Fibroblast of upper back skin (primary cell): ENCODE measurements at places on chromosomes 11 and 22.
A peak's percentile ranks its signal among the peaks of the same experiment; 100 is the strongest.

DNA sequence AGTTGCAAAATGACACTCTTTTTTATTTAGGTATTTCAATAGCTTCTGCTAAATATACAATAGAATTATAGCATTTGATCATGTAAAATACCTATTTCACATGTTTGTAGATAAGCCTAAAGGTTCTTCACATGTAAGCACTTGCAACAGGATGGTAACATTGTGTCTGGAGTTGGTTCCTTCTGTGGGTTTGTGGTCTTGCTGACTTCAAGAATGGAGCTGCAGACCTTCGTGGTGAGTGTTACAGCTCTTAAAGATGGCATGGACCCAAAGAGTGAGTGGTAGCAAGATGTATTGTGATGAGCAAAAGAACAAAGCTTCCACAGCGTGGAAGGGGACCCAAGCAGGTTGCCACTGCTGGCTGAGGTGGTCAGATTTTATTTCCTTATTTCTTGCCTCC lies 246.4 kb upstream of the PDGFD start:
- peak; percentile 50 for DNase-seq

- DNase-seq = no peak
Observed at GRCh38 chr22:35619336-35620094, 2.4 kb upstream of the MB start.

- no peak for DNase-seq
Observed at GRCh38 chr11:2216400-2217064, 44.9 kb upstream of the TH start.

DNA sequence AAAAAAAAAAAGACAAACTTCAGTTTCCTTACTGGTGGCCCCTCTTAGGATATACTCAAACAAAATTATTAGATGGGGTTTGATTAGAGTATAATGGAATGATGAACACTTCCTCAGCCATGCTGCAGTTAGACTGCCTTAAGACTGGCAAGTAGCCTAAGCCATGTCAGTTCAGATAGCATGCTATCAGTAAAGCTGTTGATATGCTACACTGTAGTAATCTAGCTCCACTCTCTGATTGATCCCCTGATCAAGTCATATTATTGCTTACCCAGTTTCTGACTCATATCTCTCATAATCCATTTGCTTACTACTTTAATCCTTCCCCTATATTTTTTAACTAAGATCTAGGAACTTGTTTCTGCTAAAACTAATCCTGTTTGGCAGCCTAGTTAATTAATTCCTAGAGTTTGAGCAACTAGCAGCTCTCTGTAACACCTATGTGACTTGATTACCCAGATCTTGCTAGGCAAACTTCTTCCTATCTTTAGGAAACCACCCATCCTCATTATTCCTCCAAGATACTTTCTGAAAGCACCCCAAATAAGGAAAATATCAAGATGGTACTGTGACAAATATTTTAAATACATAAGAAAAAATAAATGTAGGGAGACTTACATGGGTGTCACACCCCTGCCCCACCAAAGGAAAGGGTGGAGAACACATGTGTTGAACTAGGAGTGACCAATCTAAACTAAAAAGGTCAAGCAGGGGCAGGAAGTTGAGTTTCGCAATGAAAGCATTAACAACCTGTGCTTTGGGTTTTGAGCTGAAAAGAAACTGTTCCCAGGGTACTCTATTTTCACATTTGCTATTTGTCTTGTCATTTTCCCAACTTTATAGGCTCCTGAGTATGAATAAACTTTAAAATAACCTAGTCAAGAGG lies 43.2 kb downstream of the PIK3C2A start:
- no peak for DNase-seq

DNA sequence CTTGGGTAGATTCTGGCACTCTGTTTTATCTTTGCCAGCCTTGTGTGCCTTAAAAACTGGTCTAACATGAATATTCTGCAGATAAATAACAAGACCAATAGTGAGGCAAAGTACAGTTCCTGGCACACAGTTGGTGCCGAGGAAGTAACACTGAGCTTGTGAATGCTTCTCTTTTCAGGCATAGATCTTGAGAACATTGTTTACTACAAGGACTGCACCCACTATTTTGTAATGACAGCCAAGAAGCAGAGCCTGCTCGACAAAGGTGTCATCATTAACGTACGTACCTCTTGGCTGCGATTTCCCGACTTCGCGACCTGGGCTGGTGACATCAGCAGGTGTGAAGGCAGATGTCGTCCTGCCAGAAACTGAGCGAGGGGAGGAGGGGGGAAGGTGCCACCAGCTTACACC lies 105.7 kb downstream of the MICAL2 start:
- DNase-seq = no peak

DNA sequence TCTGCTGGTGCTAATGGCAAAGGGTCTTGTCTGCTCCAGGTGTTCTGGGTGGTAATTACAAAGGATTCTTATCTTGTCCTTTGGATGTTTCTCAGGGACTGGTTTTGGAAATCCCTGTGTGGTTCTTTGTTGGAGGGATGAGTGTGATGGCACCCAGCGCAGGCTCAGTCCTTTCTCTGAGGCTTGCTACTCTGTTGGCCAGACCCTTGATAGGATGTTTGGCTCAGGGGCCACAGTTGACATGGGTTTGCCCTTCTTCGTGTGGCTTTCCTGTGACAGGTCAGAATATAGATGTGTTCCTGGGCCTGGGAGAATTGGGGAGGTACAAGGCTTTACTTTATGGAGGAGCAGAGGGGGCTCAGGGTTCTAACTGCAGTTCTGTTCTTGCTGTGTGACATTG lies 4.0 kb downstream of the ARHGEF17 start:
- no peak for DNase-seq

DNA sequence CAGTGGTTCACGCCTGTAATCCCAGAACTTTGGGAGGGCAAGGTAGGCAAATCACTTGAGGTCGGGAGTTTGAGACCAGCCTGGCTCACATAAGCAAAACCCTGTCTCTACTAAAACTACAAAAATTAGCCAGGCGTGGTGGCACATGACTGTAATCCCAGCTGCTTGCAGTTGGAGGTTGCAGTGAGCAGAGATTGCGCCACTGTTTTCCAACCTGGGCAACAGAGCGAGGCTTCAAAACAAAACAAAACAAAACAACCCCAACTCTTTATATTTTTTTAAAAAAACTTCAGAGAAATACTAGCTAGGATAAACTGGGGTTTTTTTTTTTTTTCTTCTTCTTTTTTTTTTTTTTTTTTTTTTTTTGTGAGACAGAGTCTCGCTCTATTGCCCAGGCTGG lies 31.8 kb upstream of the RAPSN start:
- no peak for DNase-seq

GRCh38 chr11:3939651-3940190 lies 84.3 kb downstream of the STIM1 start:
- DNase-seq = peak; percentile 77

- DNase-seq = no peak
Observed at GRCh38 chr11:6771926-6772893, at the start of gene OR2AG2. Gene OR2AG2 (minus strand): TSS chr11:6771976. CDS start chr11:6768957, 3,019 bp downstream.

GRCh38 chr22:32600147-32600546 lies 125.5 kb downstream of the FBXO7 start:
- DNase-seq = no peak

- no peak for DNase-seq
Observed at GRCh38 chr11:101949680-101950220, 33.4 kb upstream of the ANGPTL5 start.

DNA sequence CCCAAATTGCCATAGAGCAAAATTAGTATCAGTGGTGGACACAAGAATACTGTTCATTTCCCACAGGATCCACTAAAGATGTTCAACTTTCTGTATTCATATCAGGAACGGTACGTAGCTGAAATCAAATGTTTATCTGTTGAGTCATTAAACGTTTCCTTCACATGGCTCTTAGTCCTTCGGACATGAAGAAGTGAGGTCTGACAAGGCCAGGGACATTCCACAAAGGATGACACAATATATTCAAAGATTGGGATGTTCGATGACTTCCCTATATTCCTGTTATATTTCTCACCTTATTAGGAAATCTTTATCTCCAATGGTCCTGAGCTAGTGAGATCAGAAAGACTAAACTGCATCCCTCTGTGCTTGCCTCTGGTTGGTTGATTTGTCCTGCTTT lies 129.0 kb downstream of the ETS1 start:
- DNase-seq = peak; percentile 95

DNA sequence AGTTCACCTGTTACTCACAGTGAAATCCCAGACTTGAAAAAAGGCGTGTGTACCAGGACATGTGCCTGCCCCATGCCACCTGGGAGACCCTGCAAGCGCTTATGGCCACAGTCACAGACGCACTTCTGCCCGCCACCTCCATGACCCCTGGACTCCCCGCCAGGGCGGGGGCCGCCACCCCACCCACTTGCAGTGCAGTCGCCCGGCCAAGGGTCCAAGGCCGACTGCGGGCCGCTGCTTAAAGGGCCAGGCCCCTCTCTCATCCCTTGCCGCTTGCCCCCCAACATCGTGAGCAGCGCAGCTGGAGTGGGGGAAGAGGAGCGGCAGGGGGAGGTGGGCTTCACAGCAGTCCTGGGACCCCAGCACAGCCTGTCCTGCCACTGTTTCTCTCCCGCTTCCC lies 10.8 kb downstream of the DUSP8 start:
- no peak for DNase-seq

GRCh38 chr11:117823294-117823945 lies 1.1 kb downstream of the FXYD2 start:
- DNase-seq = no peak

- no peak for DNase-seq
Observed at GRCh38 chr11:28713850-28714249, 605.7 kb downstream of the METTL15 start.

DNA sequence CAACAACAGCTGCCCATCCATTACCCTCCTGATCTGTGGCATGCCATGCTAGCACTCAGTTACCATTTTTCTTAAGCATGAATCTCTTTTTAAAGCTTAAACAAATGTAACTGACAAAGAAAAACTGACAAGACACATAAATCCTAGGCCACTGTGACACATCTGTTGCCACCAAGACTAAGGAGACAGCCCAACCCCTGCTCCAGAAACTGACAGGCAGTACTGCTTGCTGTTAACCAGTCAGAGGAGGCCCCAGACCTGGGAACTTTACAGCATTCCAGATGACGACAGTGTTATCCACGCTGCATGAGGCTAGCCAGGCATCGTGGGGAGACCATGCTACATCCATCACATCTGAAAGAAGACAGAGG lies 33.8 kb downstream of the HIRA start:
- DNase-seq = no peak

- DNase-seq = no peak
Observed at GRCh38 chr11:18669711-18670110, 28.9 kb upstream of the TMEM86A start.

GRCh38 chr11:119460582-119460981 lies 37.6 kb upstream of the THY1 start:
- DNase-seq = peak; percentile 94

DNA sequence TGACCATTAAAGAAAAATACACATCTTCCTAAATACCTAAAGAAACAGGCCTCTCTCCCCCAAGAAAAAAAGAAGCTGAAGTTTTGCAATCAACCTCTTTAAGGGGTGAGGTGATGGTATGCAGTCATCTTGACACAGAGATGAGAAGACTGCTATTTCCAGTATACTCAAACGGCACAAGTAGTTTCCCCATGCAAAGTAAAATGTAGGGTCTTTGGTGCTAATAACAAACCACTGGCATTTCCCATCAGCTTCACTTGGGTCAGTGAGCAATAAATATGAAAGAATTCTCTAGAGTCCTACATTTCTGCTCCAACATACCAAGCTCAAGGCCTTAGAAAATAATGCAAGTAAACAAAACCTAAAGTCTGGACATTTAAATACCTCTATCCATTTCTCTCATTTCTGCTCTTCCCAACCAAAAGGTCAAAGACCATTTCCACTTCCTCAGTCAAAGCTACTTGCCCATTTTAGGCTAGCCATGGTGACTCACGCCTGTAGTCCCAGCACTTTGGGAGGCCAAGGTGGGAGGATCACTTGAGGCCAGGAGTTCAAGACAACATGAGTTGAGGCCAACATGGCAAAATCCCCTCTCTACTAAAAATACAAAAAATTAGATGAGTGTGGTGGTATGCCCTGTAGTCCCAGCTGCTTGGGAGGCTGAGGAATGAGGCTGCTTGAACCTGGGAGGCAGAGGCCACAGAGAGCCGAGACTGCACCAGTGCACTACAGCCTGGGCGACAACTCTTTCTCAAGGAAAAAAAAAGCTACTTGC lies 39.5 kb upstream of the CHRNA10 start:
- peak; percentile 45 for DNase-seq

DNA sequence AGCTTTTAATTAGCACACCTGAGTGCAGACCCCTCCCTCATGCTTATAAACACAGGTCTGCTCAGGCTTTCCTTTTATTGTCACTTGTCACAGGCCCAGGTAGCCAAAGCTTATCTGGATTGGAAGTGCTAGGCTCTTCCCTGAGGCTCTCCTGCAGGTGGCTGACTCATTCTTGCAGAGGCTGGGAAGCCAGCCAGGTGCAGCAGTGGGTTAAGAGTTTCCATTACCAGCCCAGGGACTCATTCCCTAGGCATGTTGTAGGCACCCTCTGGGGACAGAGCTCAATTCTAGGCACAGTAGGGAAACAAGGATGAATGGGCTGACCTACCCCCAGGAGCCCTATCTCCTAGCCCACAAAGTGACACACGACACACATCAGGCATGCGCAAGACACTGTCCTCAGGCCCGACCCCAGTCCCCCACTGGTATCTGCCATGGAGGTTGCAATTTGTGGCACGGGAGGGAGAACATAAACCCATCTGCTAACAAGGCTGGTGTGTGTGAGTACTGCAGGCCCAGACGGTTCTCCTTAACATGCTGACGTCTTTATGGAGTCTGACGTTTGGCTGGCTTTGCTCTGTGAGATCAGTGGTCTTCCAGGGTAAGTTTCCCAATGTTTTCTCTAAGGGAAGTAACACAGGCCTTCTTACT lies 94.2 kb downstream of the ABTB2 start:
- peak; percentile 88 for DNase-seq

- no peak for DNase-seq
Observed at GRCh38 chr11:37525336-37525735, 927.3 kb upstream of the RAG2 start.

DNA sequence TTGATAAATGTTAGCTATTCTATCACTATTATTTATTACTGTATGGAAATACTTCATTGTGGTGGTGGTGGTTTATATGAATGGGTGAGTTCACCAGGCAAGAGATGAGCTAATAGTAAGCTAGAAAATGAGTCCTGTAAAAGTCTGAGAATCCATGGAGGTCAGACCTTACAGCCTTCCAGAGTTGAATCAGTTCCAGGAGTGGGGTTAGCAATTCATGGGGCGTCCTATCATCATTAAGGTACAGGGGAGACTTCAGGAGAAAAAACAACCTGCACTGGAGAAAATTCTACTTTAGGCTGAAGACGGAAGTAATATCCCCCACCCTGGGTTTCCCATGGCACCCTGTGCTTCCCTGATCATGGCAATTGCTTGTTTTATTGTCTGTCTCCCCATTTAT lies 6.5 kb downstream of the SYT13 start:
- DNase-seq = no peak
